ENCODE measurements at places on chromosomes 7 and 10. TPM values are rescaled to one million over a fixed set of nuclear protein-coding genes. Genes with fewer than 3 reads are reported as not detected.

DNA sequence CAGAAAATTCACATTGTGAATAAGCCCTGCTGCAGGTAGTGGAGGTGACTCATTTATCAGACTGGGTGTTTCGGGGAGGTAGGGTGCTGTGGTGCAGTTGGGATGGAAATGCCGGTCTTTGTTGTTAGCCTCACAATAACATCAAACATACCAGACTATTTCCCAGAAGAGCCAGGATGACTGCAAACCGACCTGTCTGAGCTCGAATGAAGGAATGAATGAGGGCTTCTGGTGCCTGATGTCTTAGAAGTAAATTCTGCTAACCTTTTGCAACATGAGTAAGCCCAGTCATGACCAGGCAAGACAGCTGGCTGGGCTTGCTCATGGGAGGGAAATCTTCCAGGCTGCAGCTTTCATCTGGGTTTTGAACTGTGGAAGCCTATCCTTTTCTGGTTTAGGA, 2.4 kb upstream of the VDAC2 start:
- DNase-seq: no peak

DNA sequence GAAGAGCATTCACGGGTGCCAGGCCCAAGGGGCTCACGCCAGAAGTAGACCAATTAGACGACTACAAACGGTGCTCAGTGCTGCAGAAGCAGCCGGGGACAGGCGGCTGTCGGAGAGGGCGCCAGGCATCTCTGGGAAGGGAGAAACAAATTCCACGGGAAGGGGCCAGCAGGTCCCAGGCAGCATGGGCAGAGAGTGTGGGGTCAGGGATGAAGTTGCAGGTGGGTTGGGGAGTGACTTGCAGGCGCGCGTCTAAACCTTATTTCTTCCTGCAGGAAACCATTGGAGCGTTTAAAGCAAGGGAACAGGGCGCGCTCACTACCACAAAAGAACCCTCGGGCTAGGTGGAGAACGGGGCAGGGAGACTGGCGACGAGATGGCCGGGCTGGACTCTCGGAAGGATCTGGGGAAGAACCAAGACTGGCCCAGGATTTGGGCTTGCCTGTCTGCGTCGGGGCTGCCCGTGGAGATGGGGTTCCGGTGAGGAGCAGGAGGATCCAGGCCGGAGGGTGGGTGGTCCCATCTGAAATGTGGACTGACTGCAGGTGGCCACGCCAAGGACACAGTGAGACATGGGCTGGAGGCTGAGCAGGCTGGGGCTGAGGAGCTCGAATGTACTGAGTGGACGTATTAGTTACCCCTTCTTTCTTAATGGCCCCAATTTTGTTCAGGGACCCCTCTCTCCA, 116.3 kb upstream of the DIP2C start:
- DNase-seq: no peak

BICC1 gene
- 1.9 TPM for total RNA-seq

DNA sequence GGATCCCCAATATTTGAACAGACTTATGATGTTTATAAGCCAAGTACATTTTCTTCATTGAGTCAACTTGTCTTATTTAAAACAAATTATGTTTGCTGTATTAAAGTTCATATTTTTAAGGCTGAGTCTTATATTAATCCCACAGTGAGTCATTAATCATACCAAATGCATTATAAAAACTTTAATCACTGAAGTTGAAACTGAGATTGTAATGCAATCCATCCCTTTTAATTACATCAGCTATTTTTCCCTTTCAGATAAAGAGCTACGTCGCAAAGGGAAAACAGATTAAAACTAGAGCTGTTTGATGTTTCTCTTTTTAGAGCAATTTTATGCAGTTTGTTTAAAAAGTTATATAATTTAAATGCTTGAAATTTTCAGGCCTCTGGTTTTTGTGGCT, 183.0 kb downstream of the ARID5B start:
- no peak for DNase-seq

UPK3B gene
- total RNA-seq: 3.0 TPM

- DNase-seq: no peak
Observed at GRCh38 chr10:33643042-33643441, 308.6 kb upstream of the NRP1 start.

- DNase-seq: no peak
Observed at GRCh38 chr10:95813054-95813685, 57.2 kb downstream of the ENTPD1 start.

DNA sequence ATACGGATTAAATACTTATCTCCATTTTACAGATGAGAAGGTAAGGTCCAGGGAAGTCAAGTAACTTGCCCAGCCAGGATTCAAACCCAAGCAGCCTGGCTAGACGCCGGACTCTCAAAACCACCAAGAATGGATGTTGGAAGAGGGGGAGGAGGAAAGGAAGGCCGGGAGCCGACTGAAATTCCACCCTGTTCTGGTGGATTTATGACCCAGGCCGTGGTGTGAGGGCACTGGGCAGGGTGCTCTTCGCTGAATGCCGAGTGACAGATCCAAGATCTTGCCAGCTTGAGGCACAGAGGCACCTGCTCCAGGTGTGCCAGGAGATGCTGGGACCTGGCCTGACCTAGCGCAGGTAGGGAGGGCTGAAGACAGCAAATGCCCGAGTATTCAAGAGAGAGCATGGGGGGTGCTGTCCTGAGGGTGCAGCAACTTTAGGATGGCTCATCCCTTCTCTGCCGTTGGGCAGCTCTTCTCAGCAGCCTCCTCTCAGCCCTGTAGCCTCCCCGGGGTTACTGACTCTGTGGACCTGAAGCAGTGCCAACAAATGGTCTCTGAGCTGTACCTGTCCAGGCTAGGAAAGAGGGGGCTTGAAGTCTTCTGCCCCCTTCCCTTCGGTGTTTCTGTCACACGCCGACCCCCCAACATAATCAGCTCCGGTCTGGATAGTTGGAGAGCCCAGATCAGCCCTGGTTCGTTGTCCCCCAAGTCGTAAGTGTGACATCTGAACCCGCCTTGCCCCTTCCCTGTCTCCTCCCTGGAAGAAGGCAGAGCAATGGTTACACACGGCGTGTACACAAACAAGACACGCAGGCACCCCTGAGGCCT, 713 bp downstream of the LOXL4 start:
- DNase-seq: no peak

DNA sequence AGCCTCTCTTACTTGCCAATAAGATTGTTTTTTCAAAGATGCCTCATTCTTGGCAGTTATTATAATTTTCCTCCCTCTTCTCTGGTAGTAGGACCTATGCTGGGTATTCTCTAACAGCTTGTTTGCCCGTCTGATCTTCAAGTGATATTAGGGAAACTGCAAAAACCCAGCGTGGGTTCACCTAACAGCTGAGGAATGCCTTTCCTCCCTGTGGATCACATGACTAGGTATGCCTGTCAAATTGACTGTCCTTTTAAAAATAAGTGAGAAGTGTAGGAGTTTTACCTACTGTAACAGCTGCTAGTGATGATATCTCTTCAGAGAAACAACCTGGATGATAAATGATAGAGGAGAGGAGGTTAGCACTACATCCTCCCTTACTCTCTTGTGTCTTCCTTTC, 22.0 kb downstream of the HECTD2 start:
- DNase-seq: no peak

PYROXD2 gene
- total RNA-seq: 8.6 TPM

PTF1A gene
- total RNA-seq: not detected

HOXA7 gene
- 15.6 TPM for total RNA-seq

DNA sequence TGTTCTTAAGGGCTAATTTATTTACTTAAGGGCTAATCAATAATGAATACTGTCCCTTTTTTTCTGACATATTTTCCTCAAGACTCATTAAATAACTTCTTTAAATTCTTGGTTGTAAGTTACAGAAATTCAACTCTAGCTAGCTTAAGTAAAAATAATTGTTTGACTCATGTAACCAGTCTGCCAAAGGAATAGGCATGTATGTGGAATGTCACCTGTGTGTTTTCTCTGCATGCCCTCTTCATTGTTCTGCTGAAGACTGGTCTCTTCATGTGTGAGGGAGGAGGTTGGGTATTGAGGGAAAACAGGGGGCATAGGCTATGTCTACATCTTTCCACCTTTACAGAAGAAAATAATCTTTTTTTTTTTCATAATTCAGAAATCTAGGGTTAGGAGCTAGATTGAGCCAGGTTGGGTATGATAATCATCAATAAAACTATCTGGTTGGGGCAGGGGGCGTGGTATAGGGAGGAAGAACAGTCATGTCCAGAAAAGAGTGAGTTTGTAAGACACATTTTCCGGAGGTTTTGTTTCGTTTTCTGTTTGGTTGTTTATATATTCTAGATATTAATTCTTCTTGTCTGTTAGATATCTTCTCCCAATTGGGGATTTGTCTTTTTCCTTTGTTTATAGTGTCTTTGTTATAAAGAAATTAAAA, 37.9 kb downstream of the EXOC4 start:
- DNase-seq: no peak

TMEM270 gene
- total RNA-seq: not detected

- no peak for DNase-seq
Observed at GRCh38 chr7:54426406-54426805, 115.8 kb upstream of the VSTM2A start.

DNA sequence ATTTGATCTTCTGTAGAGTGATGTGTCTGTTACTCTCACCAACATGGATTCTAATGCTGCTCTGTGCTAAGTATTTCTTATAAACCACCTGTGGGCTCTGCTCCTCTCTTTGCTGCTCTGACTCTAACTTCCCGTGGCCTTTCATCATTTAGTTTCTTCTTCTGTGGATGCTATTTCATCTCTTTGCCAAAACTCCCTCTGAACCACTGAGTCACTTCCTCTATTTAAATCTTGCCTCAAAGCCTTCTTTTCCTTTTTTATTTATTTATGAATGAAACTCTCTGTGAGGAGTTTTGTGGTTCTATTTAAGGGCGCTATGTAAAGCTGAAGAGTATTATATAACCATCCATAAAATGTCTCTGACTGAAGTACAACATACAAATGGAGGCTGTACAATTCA, 538.5 kb downstream of the SUGCT start:
- no peak for DNase-seq

GRCh38 chr10:43141421-43141820, 3.2 kb downstream of the CSGALNACT2 start:
- DNase-seq: no peak

VGF gene
- not detected for total RNA-seq

FRAT1 gene
- 15.7 TPM for total RNA-seq

DNA sequence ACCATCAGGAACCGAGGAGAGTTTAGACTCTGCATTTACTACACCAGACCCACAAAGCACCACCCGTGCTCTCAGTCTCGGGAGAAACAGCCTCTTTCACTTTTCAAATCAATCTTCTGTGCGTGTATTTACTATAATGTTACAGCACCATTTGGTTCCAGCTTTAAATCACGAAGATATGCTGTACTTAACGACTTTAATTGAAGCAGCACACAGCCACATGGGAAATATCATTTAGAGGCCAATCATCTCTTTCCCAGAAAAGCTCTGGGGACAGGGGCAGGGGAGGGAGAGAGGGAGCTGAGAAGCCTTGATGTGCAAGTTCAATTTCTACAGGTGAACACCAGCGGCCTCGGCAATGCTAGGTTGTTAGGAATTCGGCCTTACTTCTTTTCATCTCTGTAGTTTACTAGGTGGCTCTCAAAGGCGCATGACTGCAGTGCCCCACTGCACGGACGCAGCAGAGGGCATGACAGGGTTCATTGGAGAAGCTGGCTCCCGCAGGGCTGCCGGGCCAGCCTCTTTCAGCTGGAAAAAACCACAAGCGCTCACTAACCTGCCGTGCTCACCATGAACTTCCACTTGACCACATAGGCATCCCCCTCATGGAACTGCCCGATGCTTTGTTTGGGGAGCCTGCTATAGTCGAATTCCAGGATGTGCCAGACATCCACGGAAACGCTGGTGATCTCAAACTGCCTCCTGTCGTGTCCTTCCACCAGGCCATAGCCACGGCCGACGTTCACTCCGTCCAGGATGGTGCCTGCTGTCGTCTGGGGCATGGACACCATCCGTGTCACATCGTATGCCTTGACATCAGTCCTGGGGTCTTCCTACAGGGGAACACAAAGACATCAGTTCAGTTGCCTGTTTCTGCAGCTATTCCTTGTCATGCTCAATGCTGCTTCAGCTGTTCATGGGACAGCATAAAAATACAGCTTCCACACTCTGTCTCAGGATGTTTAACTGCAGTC, 154.5 kb downstream of the SVIL start:
- DNase-seq: no peak

DDC gene
- total RNA-seq: 16.1 TPM

KEL gene
- 0.37 TPM for total RNA-seq

DLG5 gene
- 55.7 TPM for total RNA-seq

TAC1 gene
- total RNA-seq: 4.0 TPM

- DNase-seq: no peak
Observed at GRCh38 chr10:104318326-104318725, 19.9 kb downstream of the ITPRIP start.

OIT3 gene
- total RNA-seq: 0.27 TPM

GRCh38 chr10:17406036-17406834, 48.2 kb downstream of the ST8SIA6 start:
- no peak for DNase-seq

C7orf33 gene
- total RNA-seq: not detected

SLC26A3 gene
- total RNA-seq: 3,779 TPM

HOXA11 gene
- 8.9 TPM for total RNA-seq

IFIT1 gene
- 12.7 TPM for total RNA-seq

- no peak for DNase-seq
Observed at GRCh38 chr10:121531076-121531829, 67.0 kb downstream of the FGFR2 start.

CCDC201 gene
- not detected for total RNA-seq

DNA sequence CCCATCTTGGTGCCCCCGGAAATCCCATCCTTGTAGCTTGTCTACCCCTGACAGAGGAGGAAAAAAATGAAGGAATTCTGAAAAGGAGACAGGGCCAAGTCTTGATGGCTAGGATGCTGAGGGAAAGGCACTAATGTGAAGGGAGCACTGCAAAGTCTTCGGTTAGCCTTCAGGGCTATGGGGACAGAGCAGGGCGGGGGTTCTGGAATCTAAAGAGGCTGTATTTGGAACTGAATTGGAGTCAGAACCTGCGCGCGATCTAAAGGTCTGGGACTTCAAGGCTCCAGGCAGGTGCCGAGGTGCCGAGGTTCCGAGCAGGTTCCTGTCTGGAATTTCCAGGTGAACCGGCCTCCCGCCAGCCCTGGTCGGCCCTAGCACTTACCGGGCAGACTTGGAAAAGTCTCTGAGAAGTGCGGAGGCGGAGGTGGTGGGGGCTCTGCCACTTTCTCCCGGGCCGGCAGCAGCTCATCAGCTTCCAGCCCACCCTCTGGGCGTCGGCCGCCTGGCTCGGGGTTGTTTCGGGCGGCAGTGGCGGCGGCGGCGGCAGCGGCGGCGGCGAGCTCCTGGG, 781 bp downstream of the GBX1 start:
- no peak for DNase-seq

GRCh38 chr10:86946213-86947155, 10.9 kb downstream of the MMRN2 start:
- peak; percentile 25 for DNase-seq

LEP gene
- total RNA-seq: not detected

GNAI1 gene
- 46.0 TPM for total RNA-seq

- DNase-seq: no peak
Observed at GRCh38 chr10:102654566-102654965, 10.3 kb downstream of the TRIM8 start.

All from transverse colon (tissue), 4 donors.